Stimulated activated CD8-positive, alpha-beta memory T cell treated with anti-CD3 and anti-CD28 coated beads, Interleukin-7, amount 100 ng/mL, for 1 hour (primary cell): ENCODE measurements at places on chromosomes 5 and 9.

GRCh38 chr5:160371294-160371693 lies 868 bp upstream of the C1QTNF2 start:
- DNase-seq = no peak

GRCh38 chr9:76351006-76351405 lies 43.2 kb downstream of the RFK start:
- no peak for DNase-seq

DNA sequence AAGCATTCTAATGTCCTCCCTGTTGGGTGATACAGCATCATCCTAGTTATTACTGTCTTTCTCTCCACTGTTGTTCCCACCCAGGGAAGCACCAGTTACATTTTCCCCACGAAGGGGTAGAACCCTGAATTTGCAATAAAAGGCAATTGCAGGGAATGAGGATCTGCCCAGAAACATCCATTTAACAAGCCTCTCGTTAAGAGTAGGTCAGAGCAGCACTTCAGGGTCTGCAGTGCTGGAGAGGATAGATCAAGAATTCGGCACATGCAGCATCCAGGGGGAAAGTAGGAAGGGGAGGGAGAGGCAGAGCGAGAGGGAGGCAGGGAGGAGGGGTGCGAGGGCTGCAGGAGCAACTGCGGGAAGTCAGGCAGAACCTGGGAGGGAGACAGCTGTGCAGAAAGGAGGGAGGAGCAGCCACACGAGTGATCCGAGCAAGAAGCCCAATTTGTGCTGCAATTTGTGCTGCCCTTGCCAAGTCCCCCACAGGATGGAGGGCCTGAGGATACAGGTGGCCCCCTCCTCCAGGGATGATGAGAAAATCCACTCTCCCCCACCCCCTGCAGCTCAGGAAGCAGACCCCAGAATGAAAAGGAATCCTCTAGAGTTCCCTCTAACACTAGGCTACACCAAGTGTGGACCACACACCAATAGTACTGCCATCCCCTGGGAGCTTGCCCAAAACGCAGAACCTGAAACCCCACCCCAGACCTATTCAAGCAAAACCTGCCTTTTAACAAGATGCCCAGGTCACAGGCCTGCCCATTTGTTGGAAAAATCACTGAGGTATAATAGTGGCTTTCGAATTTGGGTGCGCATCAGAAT lies 62.2 kb downstream of the EPB41L4B start:
- no peak for DNase-seq

- DNase-seq = no peak
Measured at GRCh38 chr9:3088219-3088618, 244.3 kb upstream of the PUM3 start.

- DNase-seq = no peak
Measured at GRCh38 chr5:144436007-144436406, 265.3 kb downstream of the KCTD16 start.

- no peak for DNase-seq
Measured at GRCh38 chr9:126372716-126373115, 46.1 kb downstream of the MVB12B start.

- no peak for DNase-seq
Measured at GRCh38 chr5:107230367-107230766, 440.4 kb downstream of the EFNA5 start.

DNA sequence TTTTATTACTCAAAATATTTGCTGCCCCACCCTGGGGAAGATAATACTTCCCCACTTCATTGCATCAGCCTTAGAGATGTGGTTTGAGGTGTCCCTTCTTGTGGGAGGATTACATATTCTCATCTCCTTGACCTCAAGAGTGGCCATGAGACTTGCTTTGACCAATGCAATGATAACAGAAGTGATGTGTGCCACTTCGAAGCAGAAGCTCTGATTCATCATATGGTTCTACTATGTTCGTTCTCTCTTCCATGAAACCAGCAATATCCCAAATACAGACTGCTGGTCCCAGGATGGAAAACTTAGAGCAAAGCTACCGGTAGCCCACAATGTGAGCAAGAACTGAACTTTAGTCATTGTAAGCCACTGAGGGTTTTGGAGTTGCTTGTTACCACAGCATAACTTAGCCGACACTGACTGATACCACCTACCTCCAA lies 92.0 kb downstream of the THBS4 start:
- no peak for DNase-seq

- no peak for DNase-seq
Measured at GRCh38 chr5:154042766-154043165, 4.0 kb downstream of the MFAP3 start.

GRCh38 chr9:21585756-21586752 lies 103.9 kb upstream of the IFNE start:
- no peak for DNase-seq

DNA sequence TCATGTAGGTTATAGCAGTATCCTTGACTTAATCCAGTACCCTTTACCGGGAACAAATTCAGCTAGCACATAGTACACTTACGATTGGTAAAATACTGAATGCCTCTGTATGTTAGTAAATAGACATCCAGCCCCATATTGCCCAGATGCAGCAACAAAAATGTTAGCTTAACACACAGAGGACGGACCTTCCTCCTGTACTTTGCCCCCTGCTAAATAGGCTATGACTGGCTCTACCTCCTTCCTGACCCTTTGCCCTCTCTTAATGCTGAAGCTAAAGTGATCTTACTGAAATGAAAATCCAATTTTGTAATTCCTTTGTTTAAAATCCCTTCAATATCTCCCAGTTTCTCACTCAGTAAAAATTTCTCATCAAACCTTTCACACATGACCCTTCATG lies 183.1 kb downstream of the PARP8 start:
- DNase-seq = no peak

- DNase-seq = no peak
Measured at GRCh38 chr5:160213537-160213936, 15.8 kb upstream of the FABP6 start.

DNA sequence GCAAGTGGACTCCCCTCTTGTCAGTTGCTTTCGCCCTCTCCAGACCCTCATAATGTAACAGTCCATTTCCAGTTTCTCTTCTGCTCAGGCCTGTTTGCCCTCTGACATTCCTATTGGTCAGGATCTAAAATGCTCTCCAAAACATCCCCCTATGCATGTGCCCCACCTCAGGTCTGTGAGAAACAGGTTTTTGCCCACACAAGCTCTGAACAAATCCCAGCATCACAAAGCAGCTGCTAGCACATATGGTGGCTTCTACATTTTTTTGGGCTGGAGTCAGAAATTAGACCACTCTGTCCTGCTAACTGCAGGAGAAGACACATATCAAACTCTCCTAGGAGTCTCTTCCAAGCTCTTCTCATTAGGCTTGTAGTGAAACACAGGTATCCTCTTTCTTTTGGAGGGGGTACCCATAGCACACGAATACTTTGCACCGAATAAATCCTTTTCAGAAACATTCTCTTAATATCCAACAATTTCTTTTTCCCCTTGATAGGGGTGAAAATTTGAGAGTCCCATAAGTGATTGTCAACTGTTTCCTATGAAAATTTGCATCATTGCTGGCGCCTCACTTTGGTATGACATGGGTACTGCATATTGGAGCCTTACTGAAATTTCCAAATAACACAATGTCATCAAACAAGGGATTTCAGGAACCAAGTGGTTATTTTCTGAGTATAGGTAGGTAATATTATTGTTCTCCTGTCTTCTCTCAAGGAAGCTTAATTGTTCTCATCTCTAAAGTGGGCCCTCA lies 19.3 kb upstream of the HSPA9 start:
- DNase-seq = no peak

- DNase-seq = no peak
Measured at GRCh38 chr5:86039351-86039750, 578.4 kb upstream of the COX7C start.

DNA sequence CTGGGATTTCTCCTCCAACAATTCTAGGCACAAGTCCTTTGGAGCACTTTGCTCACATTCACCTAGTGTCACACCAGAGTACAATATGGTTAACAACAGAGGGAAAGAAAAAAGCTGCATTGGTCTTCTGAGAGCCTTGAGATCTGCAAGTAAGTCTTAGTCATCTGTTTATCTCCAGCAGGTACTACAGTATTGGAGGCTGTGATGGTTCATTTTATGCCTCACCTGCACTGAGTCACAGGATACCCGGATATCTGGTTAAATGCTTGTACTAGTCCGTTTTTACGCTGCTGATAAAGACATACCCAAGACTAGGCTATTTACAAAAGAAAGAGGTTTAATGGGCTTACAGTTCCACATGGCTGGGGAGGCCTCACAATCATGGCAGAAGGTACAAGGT lies 525.0 kb downstream of the NR2F1-AS1 start:
- no peak for DNase-seq

DNA sequence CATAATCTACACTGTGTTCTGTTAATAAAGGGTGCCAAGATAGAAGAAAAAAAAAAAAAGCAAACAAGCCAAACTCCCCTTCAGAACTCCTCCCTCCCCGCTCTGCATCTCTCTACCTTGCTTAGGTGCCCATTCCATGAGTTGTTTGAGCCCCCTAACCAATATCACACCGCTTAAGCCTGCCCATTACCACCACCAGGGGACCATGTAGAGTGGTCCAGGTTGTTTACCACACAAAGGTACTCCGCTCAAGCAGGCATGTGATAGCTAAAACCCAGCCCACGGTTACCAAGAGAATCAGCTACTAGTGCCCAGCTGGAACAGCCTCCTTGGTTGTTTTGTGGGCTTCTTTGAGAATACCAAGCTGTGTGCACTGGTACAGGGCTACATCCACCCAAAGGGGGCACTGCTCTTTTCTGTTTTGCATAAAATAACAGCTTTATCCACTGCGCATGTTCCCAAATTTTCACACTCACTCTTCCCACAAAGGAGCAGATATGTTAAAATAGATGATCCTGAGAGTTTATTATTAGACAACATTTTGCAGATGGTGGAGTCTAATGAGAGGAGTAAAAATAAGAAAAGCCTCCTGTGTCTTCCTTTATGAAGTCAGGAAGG lies 304.1 kb downstream of the DEPDC1B start:
- no peak for DNase-seq

GRCh38 chr5:137192293-137192743 lies 306.8 kb downstream of the SPOCK1 start:
- DNase-seq = no peak

GRCh38 chr5:139692679-139693308 lies 44.6 kb downstream of the CXXC5 start:
- no peak for DNase-seq
